HT-29 (cell line): ENCODE measurements at places on chromosomes 3 and 15. TPM values are rescaled to one million over a fixed set of nuclear protein-coding genes. Genes with fewer than 3 reads are reported as not detected.
A peak's percentile ranks its signal among the peaks of the same experiment; 100 is the strongest.

Gene HCLS1
- total RNA-seq, result 0.18 TPM in 1 of 2 replicates, not detected in the other

Gene TMOD2
- 0.08 and 0.46 TPM in 2 replicates for total RNA-seq

Gene INSYN1
- total RNA-seq, result not detected in 2 replicates

Gene SCG5
- total RNA-seq, result 0.25 and 0.37 TPM in 2 replicates

Gene PDZRN3
- 4.6 and 5.6 TPM in 2 replicates for total RNA-seq

DNA sequence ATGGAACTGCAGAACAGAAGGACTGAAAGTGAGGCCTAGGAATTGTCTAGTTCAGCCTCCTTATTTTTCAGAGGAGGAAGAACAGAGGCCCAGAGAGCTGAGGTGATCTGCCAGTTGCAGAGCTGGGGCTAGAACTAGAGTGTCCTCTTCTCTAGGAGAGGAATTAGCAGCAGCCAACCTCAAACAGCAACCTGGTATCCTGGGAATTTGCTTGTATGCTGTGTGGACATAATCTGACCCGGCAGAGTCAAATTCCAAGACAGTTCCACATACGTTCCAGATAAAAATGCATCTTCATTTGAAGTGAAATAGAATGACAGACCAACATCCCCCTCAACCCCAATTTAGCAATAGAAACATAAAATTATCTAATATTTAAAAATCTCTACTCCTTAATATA, 13.5 kb upstream of the TSC22D2 start:
- DNase-seq, result no peak

DNA sequence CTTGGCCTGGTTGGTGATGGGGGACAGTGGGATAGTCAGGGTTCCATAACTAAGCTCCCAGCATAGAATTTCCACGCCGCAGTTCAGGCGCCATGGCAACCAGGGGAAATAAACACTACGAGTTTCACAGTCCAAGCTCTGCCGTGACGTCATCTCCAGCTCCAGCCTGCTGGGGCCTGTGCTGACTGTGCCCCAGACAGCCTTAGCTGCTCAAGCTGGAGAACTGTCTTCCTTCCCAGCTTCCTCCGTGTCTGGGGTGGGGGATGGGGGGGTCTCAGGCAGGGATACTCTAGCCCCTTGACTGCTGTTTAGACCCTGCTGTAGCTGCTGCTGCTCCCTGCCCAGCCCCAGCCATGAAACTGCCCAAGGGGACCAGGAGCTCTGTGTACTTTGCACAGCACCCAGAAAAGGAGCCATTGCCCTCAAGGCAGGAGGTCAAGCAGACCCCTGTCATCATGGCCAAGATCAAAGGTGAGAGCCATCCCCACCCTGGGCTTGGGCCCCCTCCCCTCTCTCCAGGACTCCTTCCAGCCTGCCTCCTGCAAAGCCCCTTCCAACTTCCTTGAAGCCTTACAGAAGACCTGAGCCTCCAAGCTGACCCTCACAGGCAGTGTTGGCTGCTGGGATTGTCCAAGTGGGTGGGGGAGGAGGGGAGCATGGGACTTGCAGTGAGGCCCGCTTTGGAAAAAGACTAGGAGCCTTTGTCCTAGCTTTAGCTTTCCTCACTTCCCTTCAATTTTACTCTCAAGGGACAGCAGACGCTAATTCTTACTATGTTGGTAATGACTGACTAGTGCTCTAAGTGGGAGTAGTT, 11.4 kb upstream of the CSPG4 start:
- DNase-seq, result peak; percentile 97

DNA sequence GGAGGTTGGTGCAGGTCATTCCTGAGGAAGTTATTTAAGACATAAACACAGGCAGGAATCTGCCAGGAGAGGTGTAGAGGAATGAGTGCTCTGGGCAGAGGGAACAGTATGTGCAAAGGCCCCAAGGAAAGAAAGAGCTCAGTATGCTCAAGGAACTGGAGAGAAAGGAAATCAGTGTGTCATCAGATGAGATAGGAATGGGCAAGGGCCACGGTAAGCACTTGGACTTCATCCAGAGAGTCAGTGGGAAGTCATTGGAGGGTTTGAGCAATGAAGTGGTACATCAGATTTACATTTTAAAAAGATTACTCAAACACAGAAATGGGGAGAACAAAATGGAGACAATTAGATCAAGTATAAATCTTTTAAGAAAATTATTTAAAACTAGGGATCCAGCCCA, 272.2 kb downstream of the ADAMTSL3 start:
- no peak for DNase-seq

GRCh38 chr15:29819979-29820378, 2.3 kb downstream of the TJP1 start:
- DNase-seq, result peak; percentile 75

DNA sequence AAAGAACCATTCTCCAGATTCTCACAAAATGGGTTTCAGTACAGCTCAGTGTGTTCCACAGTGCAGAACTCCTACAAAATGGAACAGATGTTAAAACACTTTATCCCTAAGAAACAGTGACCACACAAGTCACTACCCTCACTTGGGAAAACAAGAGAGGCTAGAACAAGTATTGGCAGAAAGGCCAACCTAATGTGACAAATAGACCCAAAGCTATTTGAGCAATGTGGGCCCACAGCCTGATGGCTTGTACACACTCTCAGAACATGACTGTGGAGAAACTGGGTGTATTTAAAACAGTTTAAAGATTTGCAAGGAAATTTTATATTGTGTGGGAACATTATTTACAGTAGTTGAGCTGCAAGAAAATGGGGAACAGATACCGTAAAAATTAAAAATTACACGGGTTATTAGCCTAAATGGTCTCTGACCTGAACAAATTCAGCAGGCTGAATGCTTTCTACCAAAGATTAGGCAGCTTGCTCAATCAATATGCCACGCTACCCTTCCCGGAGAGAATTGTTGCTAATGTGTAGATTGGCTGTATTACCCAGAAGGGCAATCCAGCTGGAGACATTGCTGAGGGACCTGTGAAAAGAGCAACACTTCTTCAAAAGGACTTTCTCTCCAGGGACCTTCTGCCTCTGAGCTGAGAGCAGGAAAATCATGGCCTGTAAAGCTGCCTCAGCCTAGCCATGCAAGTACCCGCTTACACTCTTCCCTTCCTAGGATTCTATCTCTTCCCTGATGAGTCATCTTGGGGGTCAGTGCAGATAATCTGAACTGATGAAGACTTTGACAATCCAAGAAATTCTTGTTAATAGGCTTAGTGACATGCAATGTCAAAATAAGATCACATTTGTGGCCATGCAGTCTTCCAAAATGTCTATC, 97.1 kb downstream of the STRIT1 start:
- DNase-seq, result no peak

DNA sequence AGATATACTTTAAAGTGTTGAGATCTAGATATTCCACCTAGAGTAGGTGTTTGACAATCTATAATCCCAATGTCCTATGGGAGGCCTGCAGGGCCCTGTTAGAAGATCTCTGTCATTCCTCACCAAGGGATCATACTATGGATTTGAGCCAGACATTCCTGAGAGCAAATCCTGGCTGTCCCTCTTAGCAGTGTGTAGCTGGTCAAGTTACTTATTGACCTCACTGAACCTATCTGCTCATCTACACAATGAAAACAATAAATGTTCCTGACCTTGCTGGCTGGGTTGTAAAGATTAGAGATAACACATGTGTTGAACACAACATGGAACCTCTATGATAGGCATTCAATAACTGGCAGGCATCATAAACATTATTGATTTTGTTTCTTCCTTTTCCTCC, 265.6 kb upstream of the ATP11B start:
- DNase-seq, result peak; percentile 48

DNA sequence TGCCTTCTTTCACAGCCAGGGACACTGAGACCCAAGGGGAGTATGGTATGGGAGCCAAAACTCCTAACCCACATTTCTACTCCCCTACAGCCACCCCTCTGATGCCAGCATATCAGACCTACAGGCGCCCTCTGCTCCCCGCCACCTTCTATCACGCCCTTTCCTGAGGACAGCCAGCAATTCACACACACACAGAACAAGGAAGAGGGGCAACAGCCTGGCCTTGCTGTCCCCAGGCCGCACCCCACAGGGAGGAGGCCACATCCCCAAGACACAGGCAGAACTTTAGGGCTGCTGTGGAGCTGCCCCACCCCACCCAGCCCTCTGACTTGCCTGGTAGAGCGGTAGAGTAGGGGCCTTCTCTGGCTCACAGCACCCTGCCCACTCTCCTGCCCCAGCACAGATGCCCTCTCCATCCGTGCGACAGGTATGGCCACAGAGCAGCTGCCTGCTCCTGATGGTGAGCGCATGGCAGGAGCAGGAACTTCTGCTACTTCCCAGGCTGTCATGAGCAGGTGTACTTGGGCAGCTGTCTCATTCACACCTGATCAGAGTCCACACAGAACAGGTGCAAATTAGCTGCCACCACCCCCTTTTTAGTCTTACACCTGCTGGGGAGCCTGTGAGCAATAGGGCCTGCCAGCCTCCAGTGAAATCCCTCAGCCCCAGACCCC, 33.4 kb downstream of the CCDC33 start:
- DNase-seq, result no peak

DNA sequence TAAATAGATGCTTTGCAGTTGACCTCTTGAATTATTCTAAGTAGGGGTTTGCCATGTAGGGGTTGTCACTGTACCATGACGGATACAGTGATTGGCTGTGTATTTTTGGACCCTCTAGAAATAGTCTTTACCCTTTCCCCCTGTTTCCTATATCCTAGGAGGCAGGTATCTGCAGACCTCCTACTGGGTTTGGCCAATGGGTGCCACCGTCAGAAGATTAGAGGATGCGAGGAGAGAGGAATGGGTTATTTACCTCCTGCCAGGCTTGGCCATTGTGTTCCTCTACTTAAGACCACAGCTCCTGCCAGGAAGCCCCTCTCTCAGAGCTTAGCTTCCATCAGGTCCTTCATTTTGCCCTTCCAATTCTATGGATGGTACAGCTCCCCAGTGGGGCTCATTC, 40.2 kb upstream of the CLRN1 start:
- DNase-seq, result no peak

DNA sequence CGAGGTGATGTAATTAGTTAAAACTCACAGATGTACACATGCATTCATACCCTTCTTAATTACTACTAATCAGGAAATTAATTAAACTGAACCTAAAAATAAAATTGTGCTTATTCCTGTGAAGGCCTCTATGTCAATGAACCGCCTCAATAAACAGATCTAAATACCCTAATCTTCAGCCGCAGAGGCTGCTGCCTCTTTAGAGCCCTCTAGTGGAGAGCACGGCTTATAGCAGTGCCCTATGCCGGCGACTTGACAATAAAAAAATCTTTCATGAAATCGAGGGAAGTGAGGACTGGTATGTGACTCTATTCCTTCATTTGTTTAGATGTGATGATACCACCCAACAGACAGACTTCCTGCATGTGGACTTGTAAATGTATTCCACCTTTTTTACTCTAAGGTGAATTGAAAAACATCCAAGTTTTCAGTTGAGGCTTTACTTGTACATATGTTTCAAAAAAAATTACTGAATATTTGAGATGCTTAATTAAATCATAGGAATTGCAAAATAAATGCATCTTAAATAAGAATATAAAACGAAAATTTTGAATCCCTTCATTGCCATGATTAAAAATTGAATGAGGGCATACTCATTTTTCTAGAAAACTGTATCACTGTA, 8.3 kb upstream of the EPHA3 start:
- DNase-seq, result peak; percentile 30

GRCh38 chr3:8937064-8938020, 25.9 kb downstream of the RAD18 start:
- peak; percentile 5 for DNase-seq

GRCh38 chr3:33718595-33718907, 497 bp upstream of the CLASP2 start:
- peak; percentile 17 for DNase-seq

DNA sequence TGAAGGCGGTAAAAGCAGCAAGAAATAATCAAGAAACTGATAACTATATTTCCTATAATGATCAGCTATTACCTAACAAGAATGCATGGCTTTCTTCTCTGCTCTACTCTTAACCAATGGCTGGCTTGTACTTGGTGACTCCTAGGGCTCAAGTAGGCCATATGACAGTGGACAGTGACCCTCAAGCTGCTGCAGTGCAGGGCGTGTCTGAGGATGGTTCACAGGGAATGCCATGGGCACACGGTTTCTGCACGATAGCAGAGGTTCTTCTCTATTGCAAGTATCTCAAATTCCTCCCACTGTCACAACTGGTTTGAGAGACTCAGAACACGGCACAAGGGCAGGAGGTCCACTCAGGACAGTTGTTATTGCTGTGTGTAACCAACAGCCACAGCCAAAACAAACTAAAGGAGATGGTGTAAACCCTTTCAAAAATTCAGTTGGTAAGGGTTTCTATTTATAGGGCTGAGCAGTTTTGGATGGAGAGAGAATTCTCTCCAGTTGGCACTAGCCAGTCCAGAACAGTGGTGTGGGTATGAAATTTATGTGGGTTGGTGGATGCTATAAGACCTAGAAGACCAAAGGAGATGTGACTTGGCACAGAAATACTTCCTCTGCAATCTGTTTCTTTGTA, 103.2 kb upstream of the ST8SIA2 start:
- no peak for DNase-seq

- no peak for DNase-seq
These were observed 8.7 kb upstream of the RASA2 start for GRCh38 chr3:141478139-141478538.

DNA sequence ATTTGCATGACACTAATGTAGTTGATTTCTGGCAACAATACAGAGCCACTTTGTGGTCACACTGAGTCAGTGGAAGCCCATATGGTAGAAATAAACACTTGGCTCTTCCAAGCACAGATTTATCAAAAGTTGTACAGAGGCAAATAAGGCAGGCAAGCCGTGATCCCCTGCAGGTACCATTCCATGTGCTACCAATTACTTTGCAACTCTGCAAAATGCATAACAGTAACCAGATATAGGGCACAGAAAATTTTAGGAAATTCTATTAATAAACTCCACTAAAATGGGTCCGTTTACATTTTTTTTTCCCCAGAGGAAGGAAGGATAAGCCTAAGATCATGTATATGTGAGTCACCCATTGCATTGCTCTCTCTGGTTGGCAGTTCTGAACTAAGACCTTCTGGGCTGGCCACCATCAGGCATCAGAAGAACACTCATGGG, 103.1 kb upstream of the PTX3 start:
- no peak for DNase-seq

GRCh38 chr3:4736284-4736861, 242.9 kb upstream of the BHLHE40 start:
- peak; percentile 52 for DNase-seq

GRCh38 chr3:59607656-59608055, 557.8 kb upstream of the CFAP20DC start:
- no peak for DNase-seq

DNA sequence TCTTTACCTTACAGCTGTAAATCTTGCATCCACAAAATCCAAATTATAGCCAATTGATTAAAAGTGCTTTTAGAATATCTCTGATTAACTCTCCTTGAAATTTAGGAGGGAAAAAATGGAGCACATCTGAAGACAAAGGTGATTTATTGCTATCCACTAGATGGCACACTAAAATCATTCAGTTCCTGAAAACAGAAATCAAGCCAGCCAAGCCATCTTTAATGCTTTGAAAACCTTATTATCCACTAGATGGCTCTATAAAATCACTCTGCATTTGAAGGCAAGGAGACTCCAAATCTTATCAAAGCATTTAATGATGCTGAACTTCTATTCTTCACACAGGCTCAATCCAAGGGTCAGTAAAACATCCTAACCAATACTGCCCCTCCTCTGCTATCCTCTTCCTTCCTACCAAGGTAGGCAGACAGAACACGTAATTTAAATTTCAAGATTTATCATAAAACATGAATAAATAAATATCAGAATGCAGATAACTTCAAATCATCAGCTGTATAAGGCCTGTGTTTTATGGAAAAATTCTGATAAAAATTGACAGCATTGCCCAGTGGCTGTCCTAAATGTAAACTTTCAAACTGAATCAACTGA, 48.4 kb downstream of the GOLIM4 start:
- peak; percentile 88 for DNase-seq

GRCh38 chr15:40038275-40038637, 725 bp downstream of the SRP14 start:
- no peak for DNase-seq

- no peak for DNase-seq
These were observed 44.0 kb upstream of the SLC41A3 start for GRCh38 chr3:126127904-126128303.
